ENCODE measurements at places on chromosomes 2 and 18. TPM values are rescaled to one million over a fixed set of nuclear protein-coding genes. Genes with fewer than 3 reads are reported as not detected.

Gene ZDBF2
- total RNA-seq = 14.0 TPM

DNA sequence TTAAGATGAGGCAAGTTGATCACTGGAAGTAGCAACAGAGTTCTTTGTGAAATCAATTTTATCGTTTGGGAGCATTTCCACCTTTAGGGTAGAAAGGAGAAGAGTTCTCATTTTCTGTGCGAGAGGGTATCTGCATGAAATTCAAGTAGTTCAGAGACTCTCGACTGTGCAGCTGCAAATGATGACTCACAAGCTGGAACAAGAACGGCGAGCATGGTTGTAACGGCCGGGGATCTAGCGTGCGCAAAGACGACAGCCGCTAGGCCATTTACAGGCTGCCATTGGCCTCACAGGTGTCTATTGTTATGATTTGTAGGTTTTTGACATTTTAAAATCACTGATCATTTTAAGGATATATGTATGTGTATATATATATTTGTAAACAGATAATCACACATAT lies 5.2 kb downstream of the KLHL29 start:
- peak; percentile 14 for DNase-seq

- DNase-seq = no peak
Measured at GRCh38 chr18:9113468-9114149, 11.1 kb downstream of the NDUFV2 start.

- peak; percentile 83 for DNase-seq
Measured at GRCh38 chr18:57175532-57175931, 28.6 kb downstream of the BOD1L2 start.

DNA sequence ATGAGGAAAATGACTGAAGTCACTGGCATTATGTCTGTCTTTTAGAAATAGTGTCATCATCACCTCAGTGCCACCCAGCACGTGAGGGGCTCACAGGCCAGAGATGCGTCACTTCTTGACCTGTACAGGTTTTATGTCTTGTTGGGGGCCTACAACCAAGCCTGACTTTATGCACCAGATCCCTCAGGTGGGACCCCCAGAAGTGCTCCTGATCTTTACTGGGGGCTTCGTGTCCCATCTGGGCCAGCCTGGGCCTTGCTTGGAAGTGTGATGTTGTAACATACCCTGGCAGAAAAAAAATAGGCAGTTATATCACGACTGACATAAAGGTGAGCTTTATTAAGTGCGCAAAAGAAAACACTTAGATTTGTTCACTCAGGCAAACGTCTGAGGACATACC lies 21.5 kb upstream of the GNAL start:
- peak; percentile 80 for DNase-seq
